Large intestine (tissue), 12 donors: ENCODE measurements at places on chromosomes 16 and 17.

- DNase-seq = no peak
Measured at GRCh38 chr16:89361751-89362539, 128.4 kb downstream of the ANKRD11 start.

DNA sequence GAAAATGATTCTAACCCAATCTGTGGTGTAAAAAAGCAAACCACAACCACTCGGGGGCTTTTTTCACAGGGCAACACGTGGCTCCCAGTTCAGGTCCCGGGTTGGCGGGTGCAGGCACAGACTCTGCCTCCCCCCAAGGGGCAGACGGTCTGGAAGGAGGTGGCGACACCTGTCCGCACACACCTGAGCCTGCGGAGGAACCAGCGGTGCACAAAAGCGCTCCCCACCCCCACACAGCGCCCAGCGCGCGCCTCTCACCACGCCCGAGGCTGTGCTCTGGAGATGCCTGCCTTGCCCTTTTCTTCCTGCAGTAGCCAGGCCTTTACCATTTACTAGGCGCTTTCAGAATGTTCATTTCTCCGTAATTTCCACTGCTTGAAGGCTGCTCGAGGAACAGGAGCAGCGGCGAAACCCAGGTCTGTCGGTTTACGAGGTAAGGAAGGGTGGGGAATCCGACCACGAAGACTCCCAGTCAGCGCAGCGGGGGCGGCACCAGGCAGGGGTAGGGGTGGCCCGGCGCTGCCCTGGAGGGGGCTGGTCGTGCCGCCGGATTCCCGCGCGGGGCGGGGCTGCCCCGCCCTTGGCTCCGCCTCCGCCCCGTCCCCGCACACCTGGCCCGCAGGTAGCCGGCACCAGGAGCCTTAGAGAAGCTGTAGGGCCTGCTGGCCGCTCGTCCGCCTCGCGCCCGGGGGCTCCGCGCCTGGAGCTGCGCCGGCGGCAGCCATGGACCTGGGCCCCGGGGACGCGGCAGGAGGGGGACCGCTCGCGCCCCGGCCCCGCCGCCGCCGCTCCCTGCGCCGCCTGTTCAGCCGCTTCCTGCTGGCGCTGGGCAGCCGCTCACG is at the start of gene USP43:
Gene USP43 (plus strand): TSS at position 608 of the 842 bp plus-strand sequence. CDS start 116 bp downstream, at position 724.
- DNase-seq = peak; percentile 73

- DNase-seq = peak; percentile 43
Measured at GRCh38 chr16:76193906-76194615, 83.1 kb upstream of the CNTNAP4 start.

- no peak for DNase-seq
Measured at GRCh38 chr16:78057803-78058564, 35.6 kb downstream of the CLEC3A start.

- DNase-seq = no peak
Measured at GRCh38 chr17:33385713-33386112, 92.6 kb upstream of the ASIC2 start.

GRCh38 chr16:59611556-59611955 is 877.4 kb upstream of the GOT2 start:
- DNase-seq = no peak

DNA sequence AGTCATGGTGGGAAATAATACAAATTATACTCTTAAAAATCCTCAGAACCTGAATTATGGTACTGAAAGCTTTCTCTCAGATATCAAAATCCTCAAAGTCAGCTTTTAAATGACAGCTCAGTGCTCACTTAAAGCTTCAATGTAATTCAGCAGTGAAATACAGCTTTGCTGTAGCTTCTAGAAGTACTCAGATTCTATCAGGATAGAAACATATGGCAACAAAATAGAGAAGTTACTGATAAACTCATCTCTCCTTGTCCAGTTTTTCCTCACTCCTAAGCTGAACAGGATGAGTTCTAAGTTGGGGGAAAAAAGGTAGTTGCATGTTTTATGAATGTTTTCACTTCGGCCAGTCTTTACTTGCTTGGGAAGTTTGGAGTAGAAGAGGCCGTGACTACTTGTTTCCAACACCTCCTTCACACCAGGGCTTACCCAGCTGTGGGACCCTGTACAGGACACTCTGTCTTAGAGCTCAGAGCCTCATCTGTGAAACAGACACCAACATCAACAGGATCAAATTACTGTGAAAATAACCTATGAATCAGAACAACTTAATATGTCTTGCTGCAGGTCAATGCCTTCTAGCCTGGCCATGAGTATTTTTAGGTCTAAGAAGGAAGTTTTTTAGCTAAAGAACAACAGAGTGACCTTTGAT is 30.2 kb downstream of the OGFOD1 start:
- DNase-seq = no peak

GRCh38 chr17:60077672-60078519 is 825 bp downstream of the HEATR6 start:
- DNase-seq = peak; percentile 8

GRCh38 chr17:52202520-52203080 is 44.1 kb upstream of the CA10 start:
- no peak for DNase-seq

DNA sequence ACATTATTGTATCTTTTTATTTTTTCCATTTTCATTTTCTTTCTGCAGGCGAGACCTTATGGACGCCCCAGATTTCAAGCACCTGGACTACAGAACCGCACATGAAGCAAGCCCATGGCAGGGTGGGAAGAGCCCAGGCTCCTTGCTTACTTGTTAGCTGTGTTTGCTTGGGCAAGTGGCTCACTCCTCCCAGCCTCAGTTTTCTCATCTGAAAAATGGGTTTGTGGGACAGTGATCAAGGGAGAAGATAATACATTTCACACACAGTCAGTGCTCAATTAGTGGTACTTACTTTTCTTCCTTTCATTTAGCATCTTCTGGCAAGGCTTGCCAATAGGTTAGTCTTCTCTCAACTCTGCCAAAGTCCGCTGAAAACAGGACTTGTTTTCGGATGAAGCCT is 117.5 kb downstream of the IRX3 start:
- no peak for DNase-seq

- DNase-seq = no peak
Measured at GRCh38 chr16:81324808-81325207, 10.0 kb downstream of the GAN start.

DNA sequence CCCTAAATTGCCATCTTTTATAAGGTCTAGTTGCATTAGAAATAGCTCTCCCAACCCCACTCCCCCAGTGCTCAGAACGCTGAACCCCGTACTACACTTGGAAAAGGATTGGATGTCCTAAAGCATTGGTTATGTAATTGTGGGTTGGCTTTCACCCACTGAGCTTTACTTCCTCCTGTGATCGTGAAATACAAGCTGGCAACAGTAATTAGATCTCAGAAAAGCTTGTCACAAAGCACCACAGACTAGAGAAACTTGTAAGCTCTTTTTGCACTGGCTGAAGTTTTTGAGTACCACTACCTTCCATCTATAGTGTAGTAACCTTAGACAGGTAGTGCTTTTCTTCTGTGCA is 54.4 kb downstream of the SIAH1 start:
- DNase-seq = no peak

DNA sequence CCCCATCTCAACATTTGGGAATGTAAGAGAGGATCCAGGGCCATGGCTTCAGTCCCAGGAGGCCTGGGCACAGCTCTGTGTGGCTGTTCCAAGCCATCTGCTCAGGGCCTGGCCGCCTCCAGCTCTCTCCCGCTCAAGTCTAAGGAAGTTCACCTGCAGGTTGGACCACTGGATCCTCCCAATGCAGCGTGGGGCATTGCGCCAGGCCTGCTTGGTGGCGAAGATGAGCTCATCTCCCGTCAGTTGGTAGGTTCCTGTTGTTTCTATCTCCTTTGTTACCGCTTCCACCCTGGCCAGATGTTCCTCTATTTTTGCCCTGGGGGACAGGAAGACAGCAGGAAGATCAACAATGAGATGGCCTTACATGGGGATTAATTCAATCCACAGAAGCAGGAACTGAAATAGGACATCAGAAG is 17.5 kb downstream of the NOS2 start:
- no peak for DNase-seq

DNA sequence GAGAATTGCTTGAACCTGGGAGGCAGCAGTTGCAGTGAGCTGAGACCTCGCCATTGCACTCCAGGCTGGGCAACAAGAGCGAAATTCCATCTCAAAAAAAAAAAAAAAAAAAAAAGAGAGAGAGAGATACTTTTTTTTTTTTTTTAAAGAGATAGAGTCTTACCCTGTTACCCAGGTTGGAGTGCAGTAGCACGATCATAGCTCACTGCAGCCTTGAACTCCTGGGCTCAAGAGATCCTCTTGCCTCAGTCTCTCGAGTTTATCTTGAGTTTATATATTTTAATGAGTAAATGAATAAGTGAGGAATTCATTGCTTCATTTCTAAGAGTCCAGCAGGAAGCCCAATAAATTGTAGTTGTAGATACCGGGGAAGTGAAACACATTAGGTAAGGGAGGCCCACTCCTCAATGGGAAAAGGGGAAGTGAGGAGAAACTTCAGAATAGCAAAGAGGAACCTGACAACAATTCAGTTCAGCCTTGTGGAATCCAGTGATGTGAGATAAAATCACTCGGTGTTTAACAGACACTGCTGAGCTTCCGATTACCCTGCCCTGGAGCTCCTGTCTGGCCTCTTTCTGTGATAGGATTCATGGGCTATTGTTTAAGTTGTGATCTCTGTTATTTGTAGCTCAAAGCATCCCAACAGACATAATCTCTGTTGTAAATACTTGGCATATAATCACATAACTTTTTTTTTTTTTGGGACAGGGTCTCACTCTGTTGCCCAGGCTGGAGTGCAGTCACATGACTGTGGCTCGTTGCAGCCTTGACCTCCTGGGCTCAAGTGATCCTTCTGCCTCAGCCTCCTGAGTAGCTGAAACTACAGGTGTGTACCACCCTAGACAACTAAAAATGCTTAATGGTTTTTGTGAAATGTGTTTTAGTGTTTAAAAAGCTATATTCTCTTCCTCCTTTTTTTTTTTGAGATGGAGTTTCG is 15.8 kb upstream of the ITGAM start:
- no peak for DNase-seq

DNA sequence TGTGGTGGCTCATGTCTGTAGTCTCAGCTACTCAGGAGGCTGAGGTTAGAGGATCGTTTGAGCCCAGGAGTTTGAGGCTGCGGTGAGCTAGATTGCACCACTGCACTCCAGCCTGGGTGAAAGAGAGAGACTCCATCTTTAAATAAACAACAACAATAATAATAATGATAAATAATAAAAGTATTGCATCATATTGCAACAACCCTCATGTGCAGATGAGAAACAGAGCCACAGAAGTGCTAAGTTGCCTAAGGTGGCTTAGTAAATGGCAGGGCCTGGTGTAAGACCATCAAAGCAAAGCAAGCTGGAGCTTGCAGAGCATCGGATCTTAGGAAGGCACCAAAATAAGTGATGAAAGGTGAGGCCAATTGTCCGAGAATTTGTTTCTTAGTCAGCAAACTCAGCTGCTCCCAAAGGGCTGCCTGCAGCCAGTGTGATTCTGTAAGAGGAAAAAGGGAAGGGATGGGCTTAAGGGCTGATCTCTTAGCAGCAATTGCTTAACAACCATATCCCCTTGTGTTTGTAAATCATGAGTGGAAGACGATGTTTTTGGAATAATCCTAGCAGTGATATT is 45.3 kb upstream of the HS3ST3A1 start:
- no peak for DNase-seq

DNA sequence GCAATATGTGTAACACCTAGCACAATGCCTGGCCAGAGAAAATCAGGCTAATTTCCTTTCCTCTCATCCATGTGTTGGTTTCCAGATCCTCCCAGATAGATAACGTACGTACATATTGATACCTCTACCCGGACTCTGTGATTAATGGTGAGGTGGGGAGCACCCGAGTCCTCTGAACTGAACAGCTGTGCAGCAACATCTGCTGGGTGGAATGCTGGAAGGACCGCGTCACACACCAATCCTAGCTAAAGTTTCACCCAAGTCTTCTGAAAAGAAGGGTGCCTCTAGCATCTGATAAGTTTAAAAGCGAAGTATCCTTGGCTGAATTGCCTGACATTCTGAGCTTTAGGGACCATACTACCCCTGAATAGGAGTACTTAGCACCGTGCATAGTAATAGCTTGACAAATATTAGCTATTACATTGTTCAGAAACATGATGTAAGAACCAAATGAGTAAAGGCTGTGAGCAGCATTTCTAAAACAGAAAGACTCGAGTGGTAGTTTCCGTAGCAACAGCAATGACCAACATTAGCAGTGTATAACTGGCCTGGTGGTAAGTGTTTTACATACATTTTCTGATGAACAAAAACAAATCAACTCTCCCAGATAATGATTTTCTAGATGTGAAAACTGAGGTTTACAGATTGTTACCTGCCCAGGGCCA is 91.4 kb downstream of the SYCE1L start:
- peak; percentile 39 for DNase-seq

- no peak for DNase-seq
Measured at GRCh38 chr17:58336456-58337209, 8.0 kb upstream of the TSPOAP1 start.

GRCh38 chr16:79139799-79140198 is 460.7 kb downstream of the MAF start:
- DNase-seq = no peak

- DNase-seq = peak; percentile 51
Measured at GRCh38 chr17:57350266-57350665, 93.9 kb downstream of the MSI2 start.

- no peak for DNase-seq
Measured at GRCh38 chr17:2042933-2043332, 1.1 kb downstream of the OVCA2 start.

DNA sequence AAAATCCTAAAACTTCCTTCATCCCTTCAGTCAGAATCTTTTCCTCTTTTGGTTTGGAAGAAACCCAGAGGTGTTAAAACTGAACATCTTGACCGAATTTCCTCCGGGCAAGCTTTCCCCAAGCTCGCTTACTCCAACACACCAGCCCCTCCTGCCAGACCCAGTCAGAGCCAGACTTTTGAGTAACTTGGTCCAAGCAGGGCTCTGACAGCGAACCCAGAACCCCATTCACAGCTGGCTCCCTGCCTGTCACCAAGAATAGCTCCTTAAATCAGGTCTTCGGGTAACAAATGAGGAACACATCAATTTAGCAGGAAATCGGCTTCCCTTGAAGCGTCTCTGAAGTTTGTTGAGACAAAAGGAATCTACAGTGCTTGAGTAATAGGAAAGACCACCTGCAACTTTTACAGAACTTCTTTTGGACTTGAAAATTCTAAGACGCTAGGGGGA is 27.3 kb downstream of the GAS7 start:
- no peak for DNase-seq
